Muscle of leg (tissue), 16 donors: ENCODE measurements at places on chromosomes 5 and 9. TPM values are rescaled to one million over a fixed set of nuclear protein-coding genes. Genes with fewer than 3 reads are reported as not detected.

The QRFP gene
- polyA plus RNA-seq, result 0.47 TPM

The IL12B gene
- polyA plus RNA-seq, result not detected

The MLANA gene
- 0.57 TPM for polyA plus RNA-seq

The KCNMB1 gene
- polyA plus RNA-seq, result 0.75 TPM

The GRK6 gene
- polyA plus RNA-seq, result 20.8 TPM

The N4BP3 gene
- 22.7 TPM for polyA plus RNA-seq

The DMRT2 gene
- 32.3 TPM for polyA plus RNA-seq
